ENCODE measurements at places on chromosomes 3 and 15.

GRCh38 chr15:60394689-60395097, 3.1 kb downstream of the ANXA2 start:
- DNase-seq = no peak

DNA sequence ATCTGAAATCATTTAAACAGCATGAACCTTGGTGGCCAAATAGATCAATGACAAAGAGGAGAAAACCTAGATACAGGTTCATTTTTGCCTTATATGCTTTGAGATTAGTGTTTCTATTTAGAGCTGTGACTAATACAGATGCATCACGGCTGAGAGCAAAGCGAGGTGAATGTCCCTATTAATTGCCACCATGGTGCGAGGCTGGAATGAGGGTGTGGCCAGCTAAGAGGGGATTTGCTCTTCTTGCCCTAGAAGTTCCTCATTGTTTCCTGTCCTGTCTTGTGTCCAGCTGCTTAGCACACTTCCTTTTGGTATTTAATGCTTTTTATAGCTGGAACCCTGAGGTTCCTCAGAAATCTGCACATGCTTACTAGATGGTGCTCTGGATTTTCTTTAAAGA, 339.1 kb upstream of the RGMA start:
- DNase-seq = no peak

DNA sequence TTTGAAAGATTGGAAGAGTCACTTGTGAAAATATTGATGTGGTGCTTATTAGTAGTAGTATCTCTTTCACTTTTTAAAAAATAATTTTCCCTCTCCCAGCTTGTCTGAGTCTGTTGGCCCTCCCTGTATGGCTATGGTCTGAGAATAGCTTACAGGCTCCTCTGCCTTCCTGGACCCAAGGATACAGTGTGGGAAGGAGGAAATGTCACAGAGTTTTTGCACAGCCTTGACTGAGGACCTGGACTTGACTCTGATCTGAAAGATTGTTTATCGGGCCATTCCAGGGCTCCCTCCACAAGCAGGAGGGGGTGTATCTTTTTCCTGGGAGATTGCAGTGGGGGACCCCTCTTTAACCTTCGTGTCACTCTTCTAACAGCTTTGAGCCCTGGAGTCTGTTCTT, 59.7 kb downstream of the TLNRD1 start:
- DNase-seq = no peak

GRCh38 chr3:55647670-55648069, 160.6 kb upstream of the WNT5A start:
- DNase-seq = no peak

DNA sequence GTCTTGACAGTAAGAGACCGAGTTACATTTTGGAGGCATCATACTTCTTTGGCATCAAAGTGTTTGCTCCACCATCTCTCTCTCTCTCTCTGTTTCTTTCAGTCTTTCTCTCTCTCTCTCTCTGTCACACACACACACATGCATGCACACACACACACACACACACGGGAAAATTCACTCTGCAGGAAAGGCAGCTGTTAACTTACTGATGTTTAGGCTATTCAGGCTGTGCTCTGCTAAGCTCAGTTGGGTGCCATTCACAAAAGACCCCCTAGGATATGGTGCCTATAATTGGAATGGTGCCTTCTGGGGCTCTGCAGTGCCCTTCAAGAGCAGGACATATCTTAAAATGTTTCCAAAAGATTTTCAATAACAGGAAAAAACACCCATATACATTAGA, 78.2 kb downstream of the KCNH8 start:
- DNase-seq = peak; percentile 7

DNA sequence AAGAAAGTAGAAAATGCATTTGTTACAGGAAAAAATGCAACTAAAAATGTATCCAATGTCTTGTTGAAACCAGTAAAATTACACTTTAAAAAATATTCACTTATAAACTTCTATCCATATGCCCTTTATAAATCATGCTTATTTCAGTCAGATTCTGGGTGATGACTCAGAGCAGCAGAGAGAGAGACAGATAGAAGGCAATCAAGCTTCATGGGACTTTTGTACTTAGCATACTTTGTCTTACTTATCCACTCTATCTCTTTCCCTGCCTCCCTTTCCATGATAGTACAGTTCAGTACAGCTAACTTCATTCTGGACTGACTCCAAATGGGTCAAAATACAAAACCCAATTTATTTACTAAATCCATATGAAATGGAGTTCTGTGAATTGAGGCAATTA, 1438.2 kb downstream of the ZPLD1 start:
- DNase-seq = no peak

DNA sequence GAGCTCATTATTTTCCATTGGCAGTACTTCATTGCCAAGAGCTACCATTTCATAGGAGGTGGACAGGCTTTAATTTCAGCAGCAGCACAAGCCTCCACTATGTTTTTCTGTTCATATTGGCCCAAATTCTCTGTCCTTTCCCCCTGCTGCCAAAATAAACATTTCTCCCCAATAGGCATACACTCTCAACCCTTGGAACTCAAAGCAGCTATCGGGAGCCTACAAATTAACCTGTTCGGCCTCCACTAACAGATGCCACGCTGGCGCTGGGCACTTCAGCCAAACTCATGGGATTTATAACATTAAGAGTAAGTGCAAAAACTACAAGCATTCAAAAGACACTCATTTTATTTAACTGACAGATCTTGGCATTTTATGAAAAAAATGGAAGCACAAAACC, 95.7 kb downstream of the NSUN3 start:
- DNase-seq = no peak

- no peak for DNase-seq
Measured at GRCh38 chr3:127016043-127016343, 33.1 kb downstream of the PLXNA1 start.

- no peak for DNase-seq
Measured at GRCh38 chr3:45311327-45311726, 77.0 kb upstream of the LARS2 start.

DNA sequence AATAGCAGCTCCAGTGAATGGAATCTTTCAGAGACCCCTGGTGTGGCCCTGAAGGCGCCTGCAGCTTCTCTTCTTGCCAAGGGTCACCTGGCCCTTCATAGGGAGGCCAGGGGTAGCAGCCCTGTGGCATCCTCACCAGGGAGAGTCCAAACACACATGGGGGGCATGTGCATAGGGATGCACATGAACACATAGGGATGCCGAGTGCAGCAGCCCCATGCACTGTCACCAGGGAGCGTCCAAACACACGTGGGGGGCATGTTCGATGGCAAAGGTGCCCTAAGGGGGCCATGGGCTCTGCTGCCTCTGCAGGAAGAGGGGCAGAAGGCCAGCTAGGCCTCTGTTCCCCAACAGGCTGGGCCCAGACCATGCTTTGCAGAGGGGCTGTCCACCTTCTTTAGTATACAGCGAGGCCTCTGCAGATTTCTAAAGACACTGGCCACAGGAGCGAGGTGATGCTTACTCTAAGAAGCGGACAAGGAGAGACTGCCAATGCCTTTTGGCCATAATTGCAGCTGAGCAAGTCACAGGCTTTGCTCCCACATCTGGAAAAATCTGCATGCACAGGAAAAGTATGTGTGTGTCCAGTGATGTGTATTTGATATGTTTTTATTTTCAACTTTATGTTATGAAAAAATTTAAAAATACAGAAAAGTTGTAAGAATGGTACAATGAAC, 21.0 kb downstream of the ANAPC13 start:
- DNase-seq = no peak

GRCh38 chr15:88118035-88118434, 138.5 kb downstream of the NTRK3 start:
- no peak for DNase-seq

GRCh38 chr3:141430316-141430715, 56.5 kb upstream of the RASA2 start:
- no peak for DNase-seq

- no peak for DNase-seq
Measured at GRCh38 chr3:105355408-105356061, 11.2 kb upstream of the ALCAM start.

- no peak for DNase-seq
Measured at GRCh38 chr15:52379395-52380106, 83.9 kb upstream of the MYO5C start.

DNA sequence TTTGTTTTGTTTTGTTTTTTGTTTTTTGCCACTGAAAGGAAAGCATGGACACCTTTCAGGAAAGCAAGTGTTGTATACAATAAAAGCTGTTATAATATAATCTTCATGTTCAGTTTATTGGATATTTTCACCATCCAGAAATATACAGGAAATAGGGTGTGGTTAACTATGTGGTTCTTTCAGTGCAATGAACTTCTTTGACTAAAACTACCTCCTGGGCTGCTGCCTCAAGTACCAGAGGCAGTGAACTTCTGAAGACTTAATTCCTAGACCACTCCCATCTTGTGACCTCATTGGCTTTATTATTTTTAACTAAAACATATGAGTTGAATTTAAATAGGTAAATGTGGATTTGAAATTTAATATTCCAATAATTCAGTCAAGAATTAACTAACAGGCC, 27.1 kb upstream of the TBL1XR1 start:
- DNase-seq = no peak

GRCh38 chr3:32816439-32817256, 1.1 kb upstream of the TRIM71 start:
- DNase-seq = no peak
